ENCODE measurements at places on chromosomes 1 and 21.

- no peak for DNase-seq
These were observed 12.3 kb downstream of the TNFRSF1B start for GRCh38 chr1:12179111-12179519.

- DNase-seq, result no peak
These were observed 83.2 kb upstream of the PAPPA2 start for GRCh38 chr1:176379626-176380339.

GRCh38 chr1:111989531-111990025 lies at the start of gene KCND3:
Gene KCND3, minus strand, starts transcription at chr1:111989668.
- DNase-seq, result peak; percentile 22

DNA sequence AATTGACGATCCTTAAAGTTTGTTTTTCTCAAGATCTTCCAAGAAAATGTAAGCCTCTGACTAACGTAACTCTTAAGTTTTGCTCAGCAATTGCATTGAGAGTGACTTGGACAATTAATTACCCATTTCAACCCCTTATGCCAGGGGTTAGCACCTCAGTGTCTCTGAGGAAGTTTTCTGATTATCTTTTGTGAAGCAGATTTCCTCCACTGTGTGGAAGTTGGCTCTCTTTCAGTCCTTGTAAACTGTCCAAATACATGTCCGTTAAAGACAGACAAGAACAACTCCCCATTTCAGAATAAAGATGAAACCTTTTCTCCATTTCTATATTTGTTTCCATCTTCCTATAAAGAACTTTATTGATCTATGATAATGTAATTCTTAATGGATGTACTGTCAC lies 296.4 kb upstream of the FMN2 start:
- DNase-seq, result no peak

- DNase-seq, result peak; percentile 30
These were observed 509 bp downstream of the GDAP2 start for GRCh38 chr1:117928881-117929342.

DNA sequence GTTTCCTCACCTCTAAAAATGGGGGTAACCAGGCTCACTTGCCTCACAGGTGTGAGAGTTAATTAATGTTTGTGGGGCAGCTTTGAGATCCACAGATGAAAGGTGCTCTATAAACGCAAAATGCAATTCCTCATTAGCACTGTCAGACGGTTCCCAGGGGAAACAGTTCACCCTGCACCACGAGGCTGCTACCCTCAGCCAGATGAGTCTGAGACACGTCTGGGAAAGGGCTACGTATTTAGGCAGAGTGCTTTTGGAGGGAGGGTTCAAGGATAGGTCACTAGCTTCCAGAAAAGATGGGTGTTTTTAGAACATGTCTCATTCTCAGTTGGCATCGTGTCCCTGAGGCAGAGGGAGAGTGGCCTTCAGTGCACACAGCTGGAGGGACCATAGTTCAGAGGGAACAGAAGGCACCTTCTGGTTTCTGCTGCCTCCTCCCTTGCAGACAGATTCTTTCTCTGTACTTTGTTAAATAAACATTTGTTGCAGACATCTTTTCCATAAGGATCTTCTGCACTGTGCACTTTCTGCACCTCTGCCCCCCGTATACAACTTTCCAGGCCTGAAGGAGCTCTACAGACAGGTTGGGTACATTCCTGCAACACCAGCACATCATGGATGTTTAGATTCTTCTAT lies 139.9 kb downstream of the CLIC6 start:
- no peak for DNase-seq

DNA sequence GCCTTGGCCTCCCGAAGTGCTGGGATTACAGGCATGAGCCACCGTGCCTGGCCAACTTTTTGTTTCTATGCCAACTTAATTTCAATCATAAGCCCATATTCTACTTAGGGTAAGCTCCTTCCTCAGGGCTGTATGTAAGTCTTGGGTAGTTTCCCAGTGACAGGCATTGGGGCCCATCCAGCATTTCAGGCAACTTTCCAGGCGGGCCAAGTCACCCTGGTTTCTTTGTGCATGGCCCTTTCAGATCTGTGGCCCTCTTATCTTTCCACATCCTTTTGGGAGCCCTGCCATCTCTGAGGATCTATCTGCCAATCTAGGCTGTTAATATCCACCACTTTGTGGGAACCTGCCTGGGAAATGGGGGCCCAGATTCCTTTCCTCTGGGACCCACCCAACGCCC lies 58.7 kb downstream of the TNN start:
- DNase-seq, result no peak

DNA sequence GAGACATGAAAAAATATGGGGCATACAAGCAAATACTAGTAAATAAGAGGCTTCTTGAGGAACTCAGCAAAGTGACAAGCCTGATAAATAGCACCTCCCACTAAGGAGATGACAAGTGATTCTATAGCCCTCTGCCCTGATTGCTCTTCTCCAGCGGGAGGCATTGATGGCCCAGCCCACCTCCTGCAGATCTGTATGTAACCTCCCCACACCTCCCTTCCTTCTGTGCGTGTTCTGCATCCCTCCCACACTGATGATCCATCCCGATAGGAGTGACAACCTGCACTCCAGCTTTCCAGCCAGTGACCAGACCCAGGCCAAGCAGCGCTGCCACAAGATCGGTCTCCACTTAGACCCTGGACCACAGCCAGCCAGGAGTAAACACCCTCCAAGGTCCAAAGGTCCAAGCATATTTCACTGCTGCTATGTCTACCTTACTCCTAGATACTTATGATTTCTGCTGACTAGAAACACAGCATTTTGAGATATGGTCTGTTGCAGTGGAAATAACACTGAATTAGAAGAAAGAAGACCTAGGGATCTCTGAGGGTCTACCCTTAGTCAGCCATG lies 176.1 kb downstream of the BRINP2 start:
- DNase-seq, result no peak

GRCh38 chr1:2556277-2556677 lies at the start of gene TNFRSF14:
Gene TNFRSF14, plus strand, starts transcription at chr1:2556371. Its CDS starts 294 bp downstream, at chr1:2556665.
- peak; percentile 5 for DNase-seq

- no peak for DNase-seq
These were observed 468.2 kb upstream of the VAMP3 start for GRCh38 chr1:7302873-7303272.

- no peak for DNase-seq
These were observed 10.9 kb downstream of the PBX1 start for GRCh38 chr1:164569866-164570265.
